ENCODE measurements at places on chromosomes 5 and 9.

GRCh38 chr9:115115117-115115880 lies 2.7 kb downstream of the TNC start:
- no peak for DNase-seq

DNA sequence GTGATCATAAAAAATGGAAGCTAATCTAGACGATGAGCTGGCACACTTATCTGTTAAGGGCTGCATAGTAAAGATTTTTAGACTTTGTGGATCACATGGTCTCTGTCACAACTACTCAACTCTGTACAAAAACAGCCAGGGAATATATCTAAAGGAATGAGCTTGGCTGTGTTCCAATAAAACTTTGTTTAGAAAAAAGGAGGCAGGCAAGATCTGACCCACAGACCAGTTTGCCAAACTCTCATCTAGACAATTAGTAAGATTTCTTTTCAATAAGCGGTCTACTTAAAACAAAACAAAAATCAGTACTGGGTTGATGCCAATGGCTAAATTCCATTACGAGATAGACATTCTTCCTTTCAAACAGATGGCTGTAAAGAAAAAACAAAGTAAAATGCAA lies 53.0 kb upstream of the RETREG1 start:
- DNase-seq = no peak

GRCh38 chr9:10855847-10856246 lies 243.0 kb upstream of the PTPRD start:
- no peak for DNase-seq

GRCh38 chr5:134146651-134147518 lies 29.9 kb downstream of the SKP1 start:
- peak; percentile 32 for DNase-seq

DNA sequence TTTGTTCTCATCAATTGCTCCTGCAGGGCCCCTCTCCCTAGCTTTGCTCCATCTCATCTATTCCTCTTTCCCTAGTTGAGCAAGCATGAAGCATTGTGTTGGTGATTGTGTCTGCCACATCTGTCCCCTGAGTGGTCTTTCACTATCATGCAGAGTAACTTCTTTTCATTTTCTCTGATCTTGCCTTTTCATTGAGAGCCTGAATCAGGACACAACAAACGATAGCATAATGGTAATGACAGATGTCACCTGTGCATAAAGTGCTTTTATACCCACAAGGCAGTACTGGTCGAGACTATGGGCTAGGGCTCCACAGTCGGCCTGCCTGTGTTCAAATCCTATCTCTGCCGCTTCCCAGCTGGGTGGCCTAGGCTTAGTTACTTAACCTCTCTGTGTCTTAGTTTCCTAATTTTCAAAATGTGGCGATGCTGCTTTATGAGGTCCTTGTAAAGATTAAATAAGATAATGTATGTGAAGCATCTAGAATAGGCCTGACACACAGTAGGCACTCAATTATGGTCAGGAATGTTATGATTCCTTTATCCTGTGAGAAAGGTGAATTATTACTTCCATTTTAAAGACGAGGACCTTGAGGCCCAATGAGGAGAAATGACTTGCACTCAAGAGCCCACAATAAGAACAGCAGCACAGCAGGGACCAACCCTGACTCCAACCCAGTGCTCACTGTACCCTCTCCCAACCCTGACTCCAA lies 137.1 kb upstream of the ZNF618 start:
- no peak for DNase-seq

DNA sequence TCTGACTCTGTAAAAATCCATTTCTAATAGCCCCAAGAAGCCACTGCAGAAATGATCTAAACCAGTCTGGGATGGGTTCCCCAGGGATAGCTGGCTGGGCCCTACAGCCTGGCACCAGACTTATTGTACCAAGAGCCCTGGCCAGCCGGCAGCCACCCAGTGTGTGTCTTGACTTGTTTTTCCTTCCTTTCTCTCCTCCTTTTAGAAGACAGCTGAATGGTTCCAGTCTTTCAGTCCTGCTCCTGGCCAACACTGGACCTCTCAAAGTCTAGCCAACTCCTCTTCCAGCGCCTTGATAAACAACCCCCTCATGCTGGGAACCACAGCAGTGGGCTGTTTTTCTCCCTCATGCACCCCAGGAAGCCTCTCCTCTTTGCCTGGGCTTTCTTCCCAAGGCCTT lies 34.1 kb downstream of the ATOX1 start:
- DNase-seq = no peak

- DNase-seq = no peak
Observed at GRCh38 chr9:117809751-117810150, 105.5 kb downstream of the TLR4 start.

DNA sequence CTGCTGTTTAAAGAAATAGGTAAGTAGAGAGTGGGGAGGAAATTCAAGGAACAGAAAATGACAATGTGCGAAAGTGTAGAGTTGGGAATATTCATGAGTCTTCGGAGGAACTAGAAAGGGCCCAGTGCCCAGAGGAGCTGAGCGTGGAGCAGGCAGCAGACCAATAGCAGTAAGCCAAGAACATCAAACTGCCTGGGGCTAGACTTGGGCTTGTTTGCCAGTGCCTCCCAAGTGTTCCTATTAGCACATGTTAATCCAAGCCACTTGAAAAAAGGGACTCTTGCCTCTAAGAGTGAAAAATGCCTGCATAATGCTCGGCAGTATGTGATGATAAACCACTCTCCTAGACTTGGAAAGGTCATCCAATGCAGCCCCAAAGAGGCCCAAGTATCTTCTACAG lies 1.2 kb upstream of the TAL2 start:
- no peak for DNase-seq

GRCh38 chr9:1701113-1701512 lies 314.0 kb upstream of the SMARCA2 start:
- DNase-seq = no peak

All from lower lobe of right lung (tissue), 2 donors.